AG20443 (cell line): ENCODE measurements at places on chromosomes 1 and 21.
A peak's percentile ranks its signal among the peaks of the same experiment; 100 is the strongest.

GRCh38 chr1:26949926-26950319 is 10.3 kb downstream of the KDF1 start:
- no peak for DNase-seq

DNA sequence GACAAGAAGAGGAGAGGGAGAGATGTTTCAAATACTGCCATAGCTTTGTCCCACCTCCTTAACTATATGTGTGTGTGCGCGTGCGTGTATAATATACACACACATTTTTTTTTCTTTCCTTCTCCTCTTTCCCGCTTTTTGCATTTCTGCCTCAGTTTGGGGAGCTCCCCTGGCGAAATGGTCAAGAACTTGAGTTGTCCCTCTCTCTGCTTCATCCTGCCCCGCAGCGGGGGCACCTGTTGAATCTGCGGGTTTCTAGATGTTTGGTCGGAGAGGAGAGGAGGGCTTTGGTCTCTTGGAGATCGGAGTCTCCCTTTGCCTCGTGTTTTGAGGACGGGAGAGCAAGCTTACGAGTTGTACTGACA is 504 bp downstream of the SCCPDH start:
- DNase-seq = peak; percentile 40

- DNase-seq = peak; percentile 91
These were observed 75.0 kb downstream of the CLIC6 start for GRCh38 chr21:34743831-34744230.

- no peak for DNase-seq
These were observed 378.1 kb downstream of the LMO4 start for GRCh38 chr1:87706779-87707228.

- no peak for DNase-seq
These were observed 33.5 kb downstream of the ZMYM1 start for GRCh38 chr1:35112668-35113067.

DNA sequence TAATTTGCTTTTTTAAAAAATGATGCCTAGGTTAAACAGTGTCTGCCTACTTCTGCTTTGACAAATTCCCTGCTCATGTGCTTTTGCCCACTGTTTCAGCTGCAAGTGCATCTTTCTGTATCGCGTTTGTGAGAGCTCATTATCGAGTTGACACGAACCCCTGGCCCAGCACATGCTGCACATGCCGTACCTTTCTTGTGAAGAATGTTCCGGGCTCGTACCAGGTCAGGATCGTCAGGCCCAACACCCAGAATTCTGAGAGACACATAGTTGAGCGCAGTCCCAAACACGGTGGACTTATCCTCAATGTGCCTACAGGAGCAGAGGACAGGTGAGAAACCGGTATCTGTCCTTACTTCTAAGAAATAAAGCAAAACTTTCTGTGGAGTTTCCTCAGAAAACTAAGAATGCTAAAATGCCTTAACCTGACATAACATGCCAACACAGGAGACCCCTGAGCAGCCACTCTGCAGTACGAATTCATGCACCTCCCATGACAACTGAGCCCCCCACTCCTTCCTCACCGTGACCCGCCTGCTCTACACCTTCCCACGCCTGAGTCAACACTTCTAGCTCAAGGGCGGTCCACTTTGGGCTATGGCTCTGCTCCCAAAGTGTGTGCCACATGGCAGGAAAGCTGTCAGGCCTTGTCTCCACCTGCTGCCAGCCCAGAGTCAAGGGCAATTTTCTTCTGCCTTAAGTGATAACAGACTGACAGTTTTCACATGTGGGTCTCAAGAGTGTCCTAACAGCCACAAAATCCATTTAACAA is 6.7 kb downstream of the LSS start:
- DNase-seq = no peak

- no peak for DNase-seq
These were observed 31.9 kb downstream of the ITSN1 start for GRCh38 chr21:33674226-33674625.

DNA sequence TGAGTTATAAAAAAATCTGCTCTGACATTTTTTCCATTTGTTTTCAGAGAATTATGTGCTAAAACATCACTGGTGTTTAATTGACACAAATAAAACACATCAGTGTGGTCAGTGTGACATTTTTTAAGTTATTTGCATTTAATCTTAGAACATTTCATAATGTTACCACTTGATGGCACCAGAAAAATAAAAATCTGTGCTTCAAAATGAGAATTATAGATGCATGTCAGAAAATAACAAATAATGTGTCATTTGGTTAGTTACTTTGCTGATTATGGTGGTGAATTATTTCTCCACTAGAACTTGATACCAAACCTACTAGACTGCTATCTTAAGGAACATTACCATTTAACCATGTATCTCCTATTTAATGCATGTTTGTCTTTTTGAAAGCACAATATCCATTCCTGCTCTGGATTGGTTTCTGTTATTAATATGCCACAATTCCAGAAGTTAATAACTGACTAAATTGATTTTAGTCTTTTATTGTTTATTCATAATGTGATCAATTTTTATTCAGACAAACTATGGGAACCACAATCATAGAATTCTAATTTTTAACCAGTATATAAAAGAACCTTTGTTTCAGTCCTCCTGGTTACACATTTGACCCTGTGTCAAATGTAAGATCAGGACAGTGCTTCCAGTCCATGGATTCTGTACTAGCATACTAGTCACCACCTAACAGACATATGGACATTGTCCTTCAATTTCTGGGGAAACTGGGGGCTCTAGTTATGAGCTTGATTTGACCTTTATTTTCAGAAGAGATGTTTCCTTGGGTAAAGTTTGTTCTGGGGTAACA is 81.0 kb downstream of the RPS6KC1 start:
- DNase-seq = no peak

DNA sequence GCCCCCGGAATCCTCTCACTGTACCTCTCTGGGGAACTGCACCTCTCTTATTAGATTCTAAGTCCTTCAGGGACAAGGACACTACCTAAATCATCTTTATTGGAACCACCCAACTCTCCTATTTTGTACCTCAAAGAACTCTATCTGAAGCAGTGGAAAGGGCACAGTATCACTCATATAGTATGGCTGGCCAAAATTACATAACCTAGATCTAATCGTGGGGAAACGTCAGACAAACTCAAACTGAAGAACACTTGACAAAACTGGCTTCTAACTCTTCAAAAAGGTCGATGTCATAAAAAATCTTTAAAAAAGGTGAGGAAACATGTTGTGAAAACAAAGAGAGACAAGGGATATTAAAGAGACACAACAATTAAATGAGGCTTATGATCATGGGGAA is 210.0 kb downstream of the SLC45A1 start:
- DNase-seq = no peak

DNA sequence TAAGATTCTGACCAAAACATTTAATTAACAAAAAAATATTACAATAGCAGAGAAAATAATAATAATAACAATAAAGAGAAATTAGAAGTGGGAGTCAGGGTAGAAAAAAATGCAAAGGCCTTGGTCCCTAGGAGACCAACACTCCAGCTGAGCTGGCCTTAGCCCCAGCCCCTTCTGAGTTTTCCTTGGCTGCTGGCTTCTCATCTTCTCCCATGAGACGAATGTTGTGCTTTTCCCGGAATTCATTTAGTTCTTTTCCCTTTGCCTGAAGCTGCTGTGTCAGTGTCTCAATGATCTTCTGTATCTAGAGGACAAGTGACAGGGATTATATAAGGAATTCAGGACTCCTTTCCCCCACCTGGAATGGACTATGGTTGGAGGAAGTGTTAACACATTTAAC is 2.4 kb downstream of the KLHDC9 start:
- no peak for DNase-seq

DNA sequence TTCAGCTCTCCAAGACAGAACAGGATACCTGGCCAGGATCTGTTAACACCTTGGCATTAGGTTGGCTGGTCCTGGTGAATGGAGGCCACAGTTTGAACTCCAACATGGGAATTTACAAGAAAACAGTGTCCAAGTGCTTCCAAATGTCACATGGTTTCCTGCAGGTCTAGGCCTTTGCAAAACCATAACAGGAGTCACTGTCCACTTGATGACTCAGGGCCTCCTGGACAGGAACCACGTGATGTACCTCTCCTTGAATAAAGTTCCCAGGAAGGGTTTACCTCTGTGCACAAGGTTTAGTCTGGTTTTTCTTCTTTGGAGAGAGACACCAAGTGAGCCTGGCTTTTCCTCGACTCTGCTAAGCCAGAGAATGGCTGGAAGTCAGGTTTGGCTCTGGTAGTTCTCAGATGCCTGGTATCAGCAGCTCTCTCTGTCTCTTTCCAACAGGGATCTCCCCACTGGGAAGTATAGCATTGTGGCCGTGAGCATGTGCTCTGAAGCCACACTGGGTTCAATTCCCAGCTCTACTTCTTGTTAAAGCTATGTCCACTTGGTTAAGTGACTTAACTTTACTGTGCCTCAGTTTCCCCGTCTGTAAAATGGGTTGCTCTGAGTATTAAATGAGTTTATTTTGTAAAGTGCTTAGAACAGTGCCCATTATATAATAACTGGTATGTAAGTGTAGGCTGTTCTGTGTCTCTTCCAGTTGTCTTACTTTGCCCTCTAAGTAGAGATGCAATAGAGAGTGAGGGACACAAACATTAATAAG is 27.3 kb upstream of the TMEM61 start:
- no peak for DNase-seq

DNA sequence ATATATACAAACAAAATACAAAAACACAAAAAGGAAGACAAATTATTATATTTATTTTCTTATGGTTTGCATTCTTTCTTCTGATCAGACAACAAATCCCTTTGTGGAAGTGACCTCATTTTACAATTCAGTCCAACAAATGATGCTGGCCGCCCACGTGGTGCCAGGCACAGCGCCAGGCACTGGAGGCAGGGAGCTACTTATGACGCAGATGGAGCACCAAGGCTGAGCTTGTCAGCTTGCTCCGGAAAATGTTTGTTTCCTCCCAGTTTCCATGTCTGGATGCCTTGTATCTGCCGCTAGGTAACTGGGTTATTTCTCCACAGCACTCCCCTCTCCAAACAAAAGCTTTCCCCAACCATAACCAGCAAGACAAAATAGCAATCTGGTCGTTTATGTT is 30.7 kb upstream of the CD34 start:
- peak; percentile 75 for DNase-seq

GRCh38 chr1:178504286-178504685 is 7.5 kb upstream of the CLEC20A start:
- DNase-seq = no peak

- DNase-seq = no peak
These were observed 83.2 kb downstream of the APP start for GRCh38 chr21:26087223-26087918.

DNA sequence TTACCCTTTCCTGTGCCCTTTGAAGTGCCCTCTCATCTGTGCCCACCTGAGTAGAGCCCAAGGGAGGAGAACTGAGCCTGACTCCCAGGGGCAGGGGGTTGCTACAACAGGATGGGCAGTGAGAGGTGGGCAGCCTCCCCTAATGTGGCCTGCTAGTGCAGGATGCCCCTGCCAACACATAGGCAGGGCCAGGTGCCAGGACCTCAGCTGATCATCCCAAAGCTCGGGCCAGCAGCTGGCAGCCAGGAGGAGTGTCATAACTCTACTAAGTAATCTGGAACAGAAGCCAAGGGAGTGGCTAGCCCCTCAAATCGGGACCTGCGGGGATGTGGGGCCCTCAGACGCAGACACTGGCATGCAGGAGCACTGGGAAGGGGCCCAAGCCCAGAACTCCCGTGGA is 208.8 kb upstream of the RAB4A start:
- DNase-seq = no peak

- no peak for DNase-seq
These were observed 69.0 kb downstream of the VWA5B1 start for GRCh38 chr1:20359451-20360330.

GRCh38 chr1:232340446-232340845 is 289.5 kb downstream of the SIPA1L2 start:
- no peak for DNase-seq

- DNase-seq = no peak
These were observed 4.7 kb downstream of the PRDM16 start for GRCh38 chr1:3073489-3074296.

- no peak for DNase-seq
These were observed 1.3 kb upstream of the CHIA start for GRCh38 chr1:111289371-111289770.

GRCh38 chr1:35120458-35121133 is 41.4 kb downstream of the ZMYM1 start:
- peak; percentile 64 for DNase-seq

- DNase-seq = no peak
These were observed 42.3 kb downstream of the TCEANC2 start for GRCh38 chr1:54095546-54096226.

DNA sequence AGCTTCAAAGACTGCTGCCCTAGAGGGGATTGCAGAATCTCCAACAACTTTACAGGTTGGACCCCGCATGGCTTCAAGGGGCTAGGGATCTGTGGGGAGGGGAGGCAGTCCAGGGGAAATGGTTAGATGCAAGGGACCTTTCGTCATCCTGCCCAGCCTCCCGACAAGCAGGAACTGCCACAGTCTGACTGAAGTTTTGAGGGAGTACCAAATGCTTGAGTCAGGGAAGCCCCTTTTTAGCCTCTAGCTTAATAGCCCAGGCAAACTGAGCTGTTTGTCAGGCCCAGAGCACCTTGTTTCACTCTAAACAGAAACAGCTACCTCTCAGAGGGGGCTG is 1.1 kb downstream of the TOR3A start:
- no peak for DNase-seq

DNA sequence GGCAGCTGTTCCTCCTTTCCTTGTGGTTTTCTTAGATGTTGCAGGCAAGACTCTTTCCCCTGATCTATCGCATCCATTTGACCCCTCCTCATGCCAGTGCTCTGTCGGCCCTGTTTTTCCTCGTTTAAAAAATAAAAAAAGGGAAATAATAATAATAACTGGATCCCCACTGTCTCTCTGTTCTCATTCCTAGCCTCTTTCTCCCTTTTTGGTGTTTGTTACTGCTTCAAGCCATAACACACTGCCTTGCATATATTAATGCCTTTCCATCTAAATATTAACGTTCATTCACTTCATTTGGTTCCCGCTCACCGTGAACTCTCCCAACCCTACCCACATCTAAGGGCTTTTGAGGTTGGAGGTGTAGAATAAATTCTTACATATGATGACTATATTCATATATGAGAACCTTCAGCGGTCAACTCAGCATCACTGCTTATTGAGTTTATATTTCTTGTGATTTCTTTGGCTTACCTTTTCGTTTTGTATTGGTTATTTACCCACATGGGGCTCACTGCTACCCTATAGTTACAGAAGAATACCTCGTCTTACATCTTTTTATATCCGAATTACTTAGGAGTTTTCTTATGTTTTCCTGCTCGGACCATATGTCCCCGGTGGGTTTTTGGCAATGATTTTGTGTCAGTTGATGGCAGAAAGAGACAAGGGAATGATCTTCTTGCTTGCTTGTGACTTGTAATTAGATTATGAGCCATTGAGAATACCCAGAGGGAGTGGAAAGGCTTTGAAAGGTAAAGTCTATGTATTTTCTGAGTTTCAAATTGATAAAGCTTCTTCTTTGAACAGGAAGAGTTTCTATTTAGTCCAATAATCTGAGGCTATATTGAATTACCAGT is 805 bp downstream of the ATG4C start:
- no peak for DNase-seq
